Left lobe of liver (tissue), 2 donors: ENCODE measurements at places on chromosomes 16 and 17. TPM values are rescaled to one million over a fixed set of nuclear protein-coding genes. Genes with fewer than 3 reads are reported as not detected.

Gene NPIPA3
- total RNA-seq, result 0.88 TPM

Gene NLRC3
- 0.81 TPM for total RNA-seq

Gene RAB11FIP3
- 24.1 TPM for total RNA-seq

Gene DUXB
- not detected for total RNA-seq

Gene CNGB1
- not detected for total RNA-seq

Gene TMEM11
- total RNA-seq, result 9.3 TPM

Gene KRT17
- not detected for total RNA-seq

Gene RUNDC3A
- not detected for total RNA-seq

Gene PIRT
- not detected for total RNA-seq

Gene IFT20
- 24.2 TPM for total RNA-seq

Gene KRTAP3-2
- not detected for total RNA-seq
